ENCODE measurements at places on chromosomes 4 and X.

DNA sequence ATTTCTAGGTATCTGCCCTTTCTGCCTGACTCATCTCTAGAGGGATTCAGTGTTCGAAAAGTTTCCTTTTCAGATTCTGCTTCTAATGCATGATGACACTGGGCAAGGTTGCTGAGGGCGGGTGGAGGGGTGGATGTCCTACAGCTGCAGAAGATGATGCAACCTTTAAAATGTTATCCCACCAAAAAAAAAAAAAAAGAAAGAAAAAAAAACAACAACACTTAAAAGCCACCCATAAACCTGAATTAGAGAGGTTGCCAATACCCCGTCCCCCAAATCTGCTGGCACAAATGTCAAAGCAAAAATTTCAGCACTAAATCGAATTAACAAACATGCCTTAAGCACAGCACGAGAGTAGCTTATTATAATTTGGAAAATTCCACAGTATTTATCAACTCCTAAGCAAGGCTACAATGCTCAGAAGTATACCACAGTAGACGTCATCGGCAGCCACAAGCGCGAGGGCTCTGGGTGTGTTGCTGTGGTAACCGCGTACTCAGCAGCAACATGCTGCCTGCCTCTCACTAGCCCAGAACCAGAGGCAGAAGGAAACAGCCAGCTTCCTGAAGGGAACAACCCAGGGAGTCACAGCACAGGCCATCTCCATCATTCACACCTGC, 167.5 kb upstream of the MAP3K15 start:
- peak; percentile 70 for DNase-seq

DNA sequence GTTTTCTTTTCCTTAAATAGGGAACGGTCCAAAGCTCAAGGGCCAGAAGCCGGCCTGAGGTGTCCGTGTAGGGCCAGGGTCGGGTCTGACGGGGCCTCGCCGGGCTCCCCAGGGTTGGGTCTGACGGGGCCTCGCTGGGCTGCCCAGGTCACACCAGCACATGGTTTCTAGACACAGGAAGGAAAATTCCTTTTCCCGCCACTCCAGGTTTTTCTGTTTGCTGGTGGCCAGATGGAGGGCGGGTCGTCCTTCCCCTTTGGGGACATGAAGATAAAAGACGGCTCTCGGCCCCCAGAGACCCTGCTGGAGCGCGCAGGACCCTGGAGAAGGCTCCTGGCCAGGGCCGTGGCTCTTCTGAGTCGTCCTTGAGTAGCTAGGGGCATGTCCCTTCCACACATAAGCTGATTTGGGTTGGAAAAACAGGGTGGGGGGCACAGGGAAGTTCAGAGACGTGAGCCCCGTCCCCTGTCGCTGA, 35.1 kb downstream of the PIGG start:
- no peak for DNase-seq

GRCh38 chr4:10762561-10762960, 78.0 kb upstream of the CLNK start:
- DNase-seq: no peak

GRCh38 chrX:148309413-148309812, 191.0 kb upstream of the AFF2 start:
- DNase-seq: no peak

DNA sequence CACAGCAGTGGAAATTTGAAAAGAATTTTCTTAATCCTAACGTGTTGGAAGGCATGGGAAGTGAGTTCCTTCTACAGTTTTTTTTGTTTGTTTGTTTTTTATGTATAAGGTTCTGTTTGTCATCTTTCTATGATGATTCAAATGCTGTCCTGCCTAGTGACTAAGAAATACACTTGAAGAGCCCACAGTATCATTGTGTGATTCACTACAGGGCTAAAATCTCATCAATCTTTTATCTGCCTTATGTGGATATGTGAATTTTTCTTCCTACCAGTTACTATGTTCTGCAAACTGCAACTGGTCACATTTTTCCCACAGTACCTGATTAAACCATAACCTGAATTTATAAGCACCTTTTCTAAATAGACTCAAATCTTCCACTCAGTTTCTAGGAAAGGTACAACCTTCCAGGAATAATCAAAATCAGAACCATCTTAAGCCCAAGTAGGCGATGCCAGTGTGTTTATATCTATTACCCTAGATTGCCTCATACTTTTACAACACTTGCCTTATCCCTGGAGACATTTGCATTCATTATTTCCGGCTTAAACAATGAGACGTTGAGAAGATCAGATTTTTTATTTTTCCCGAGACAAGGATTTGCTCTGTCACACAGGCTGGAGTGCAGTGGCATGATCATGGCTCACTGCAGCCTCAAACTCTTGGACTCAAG, 214.6 kb upstream of the GALNT7 start:
- no peak for DNase-seq

GRCh38 chrX:39196192-39197102, 395.2 kb downstream of the MID1IP1 start:
- DNase-seq: peak; percentile 44

GRCh38 chr4:93743022-93743421, 85.5 kb upstream of the ATOH1 start:
- no peak for DNase-seq

- no peak for DNase-seq
Observed at GRCh38 chrX:69156638-69157037, 8.6 kb downstream of the PJA1 start.

DNA sequence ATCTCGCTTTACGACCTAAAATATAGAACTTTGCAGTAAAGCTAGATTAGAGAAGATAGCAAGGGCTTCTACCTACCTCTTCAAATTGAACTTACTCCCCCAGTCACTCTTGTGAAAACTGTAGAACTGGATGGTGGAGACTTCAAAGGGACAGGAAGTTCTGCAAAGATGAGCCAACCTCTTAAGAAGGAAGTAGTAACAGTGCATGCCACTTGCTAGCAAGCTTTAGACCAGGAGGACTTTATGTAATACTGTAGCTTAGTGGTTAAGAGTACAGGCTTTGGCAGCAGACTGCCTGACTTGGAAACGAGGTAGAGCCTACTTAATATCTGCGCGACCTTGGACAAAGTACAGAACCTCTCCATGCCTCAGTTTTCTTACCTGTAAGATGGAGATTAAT, 27.5 kb upstream of the VBP1 start:
- DNase-seq: no peak

- DNase-seq: no peak
Observed at GRCh38 chr4:7026107-7026506, 17.1 kb upstream of the TADA2B start.

- no peak for DNase-seq
Observed at GRCh38 chr4:85548841-85549240, 73.9 kb downstream of the ARHGAP24 start.

DNA sequence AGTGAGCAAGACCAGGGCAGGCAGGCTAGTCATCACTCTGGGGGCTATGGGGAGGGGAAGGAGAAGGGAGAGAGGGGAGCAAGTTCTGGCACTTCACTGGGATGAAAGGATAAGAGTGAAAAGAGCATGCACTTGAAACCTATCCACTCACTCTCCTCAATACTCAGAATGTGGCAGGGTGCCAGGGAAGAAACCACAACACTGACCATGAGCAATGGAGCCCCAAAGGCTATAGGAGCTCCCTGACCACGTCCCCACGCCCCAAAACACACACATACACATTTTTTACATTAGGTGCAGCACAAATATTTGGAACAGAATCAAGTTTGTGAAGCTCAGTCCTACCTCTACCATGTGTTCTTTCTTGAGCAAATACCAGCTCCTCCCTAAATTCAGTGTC, 132.2 kb downstream of the IDS start:
- no peak for DNase-seq

- DNase-seq: no peak
Observed at GRCh38 chr4:184402740-184403383, 71.5 kb downstream of the IRF2 start.

DNA sequence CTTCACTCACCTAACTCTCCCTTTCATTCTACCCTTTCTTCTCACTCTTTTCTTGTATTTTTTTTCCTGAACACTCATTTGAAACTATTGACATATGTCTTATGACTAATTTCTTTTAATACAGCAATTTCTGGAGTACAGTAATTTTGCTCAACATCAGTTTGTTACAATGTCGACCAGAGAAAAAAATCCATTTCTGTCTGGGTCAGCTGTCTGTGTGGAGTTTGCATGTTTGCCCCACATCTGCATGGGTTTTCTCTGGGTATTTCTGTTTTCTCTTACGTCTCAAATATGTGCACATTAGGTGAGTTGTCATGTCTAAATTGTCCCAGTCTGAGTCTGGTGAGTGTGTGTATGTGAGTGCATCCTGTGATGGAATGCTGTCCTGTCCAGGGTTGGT, 294.8 kb downstream of the HS3ST1 start:
- no peak for DNase-seq
